ENCODE measurements at places on chromosomes 11 and 22.

DNA sequence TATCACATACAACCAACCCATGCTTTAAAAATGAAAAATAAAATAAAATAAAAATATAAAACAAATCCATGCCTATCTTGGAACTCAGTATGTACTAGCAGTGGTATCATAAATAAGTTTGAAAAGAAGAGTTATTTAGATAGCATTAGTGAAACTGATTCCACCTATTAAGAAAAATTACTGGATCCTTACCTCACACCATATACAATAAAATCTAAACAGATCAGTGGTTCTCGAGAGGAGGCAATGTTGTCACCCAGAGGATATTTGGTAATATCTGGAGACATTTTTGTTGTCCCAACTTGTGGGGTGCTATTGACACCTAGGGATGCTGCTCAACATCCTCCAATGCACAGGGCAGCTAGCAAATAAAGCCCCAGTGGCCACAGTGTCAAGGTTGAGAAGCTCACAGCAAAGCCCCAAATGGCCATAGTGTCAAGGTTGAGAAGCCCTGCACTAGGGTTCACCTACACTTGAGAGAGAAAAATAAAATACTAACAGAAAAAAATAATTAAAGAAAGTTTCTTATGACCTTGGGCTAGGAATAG lies 9.9 kb upstream of the NDUFV1 start:
- no peak for DNase-seq

GRCh38 chr11:60831143-60831500 lies 10.8 kb upstream of the CCDC86 start:
- DNase-seq, result peak; percentile 69

DNA sequence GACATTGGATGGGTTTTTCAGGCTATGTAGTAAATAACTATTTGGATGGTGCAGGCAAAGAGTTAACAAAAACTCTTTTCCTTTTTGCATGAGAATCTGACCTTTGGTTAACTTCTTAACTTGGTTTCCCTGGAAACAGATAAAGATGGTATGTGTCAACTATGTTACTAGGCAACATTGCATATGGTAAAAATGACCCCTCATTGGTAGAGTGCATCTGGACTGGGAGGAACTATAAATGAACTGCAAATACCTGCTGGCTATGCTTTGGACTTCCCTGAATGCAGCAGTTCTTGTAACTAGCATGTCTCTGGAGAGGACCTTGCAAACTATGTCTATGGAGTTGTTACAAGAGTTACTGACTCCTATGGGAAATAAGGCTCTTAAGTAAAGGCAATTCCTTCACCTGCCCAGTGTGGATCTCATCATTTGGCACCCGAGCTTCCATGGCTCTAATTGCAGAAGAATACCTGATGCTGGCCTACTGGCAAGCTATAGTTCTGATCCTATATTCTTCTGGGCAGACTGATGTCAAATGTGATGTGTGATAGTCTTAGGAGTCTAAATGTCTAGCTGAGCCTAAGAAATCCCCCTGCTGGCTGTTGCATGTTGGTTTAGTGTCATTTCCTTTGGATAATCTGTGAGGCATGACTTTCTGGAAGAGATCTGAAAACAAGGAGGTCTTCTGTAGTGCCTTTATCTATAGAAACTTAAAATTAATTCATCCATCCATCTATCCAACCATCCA lies 126.7 kb upstream of the MTMR2 start:
- no peak for DNase-seq

- DNase-seq, result no peak
Measured at GRCh38 chr11:64841592-64842365, 2.7 kb downstream of the CDC42BPG start.

- DNase-seq, result peak; percentile 23
Measured at GRCh38 chr11:75350743-75351540, 519 bp downstream of the ARRB1 start.

GRCh38 chr22:17785185-17786184 lies 11.2 kb upstream of the BID start:
- peak; percentile 51 for DNase-seq

- DNase-seq, result no peak
Measured at GRCh38 chr11:115267871-115268270, 236.3 kb downstream of the CADM1 start.

GRCh38 chr11:78607696-78608095 lies 33.0 kb upstream of the NARS2 start:
- no peak for DNase-seq

DNA sequence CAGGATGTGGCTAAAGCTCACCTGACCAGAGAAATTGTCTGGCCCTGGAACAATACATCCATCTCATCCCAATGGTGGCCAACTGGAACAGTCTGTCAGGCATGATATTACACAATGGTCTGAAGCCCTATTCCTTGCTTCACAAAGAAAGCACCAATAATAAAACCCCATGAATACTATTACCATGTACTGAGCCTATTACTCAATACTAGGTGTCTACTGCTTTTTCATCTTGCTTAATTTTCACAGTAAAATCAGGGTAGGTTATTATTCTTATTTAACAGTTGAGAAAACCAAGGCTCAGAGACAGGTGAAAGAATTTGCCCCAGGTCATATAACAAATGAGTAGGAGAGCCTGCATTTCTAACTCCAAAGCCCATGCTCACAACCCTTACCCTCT lies 68.9 kb upstream of the CAPRIN1 start:
- DNase-seq, result no peak

DNA sequence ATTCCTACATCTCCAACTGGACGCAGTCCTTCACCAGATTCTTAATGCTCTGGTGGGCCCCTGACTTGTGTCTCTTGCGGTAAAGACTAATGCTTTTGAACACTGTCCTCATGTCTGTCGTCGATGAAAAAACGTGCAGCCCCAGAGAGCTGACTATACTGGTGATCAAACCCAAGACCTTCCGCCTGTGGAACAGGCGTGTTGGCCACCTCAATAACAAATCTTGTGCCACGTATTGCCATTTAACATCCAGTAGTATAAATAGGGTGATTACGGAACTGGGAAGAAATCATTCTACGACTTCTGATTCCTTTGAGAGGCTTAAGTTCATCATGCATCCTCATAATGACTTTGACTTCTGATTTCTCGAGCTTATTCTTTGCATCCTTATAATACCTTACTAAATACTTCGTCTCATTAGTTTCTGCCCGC lies 45.6 kb downstream of the OR4D9 start:
- DNase-seq, result no peak
